Gastrocnemius medialis (tissue), 4 donors: ENCODE measurements at places on chromosomes 16 and 17.

GRCh38 chr17:1820528-1821252 is 9.0 kb downstream of the SMYD4 start:
- peaks cover 13% of the 10 kb centered on the region for H3K36me3 ChIP-seq
- DNase-seq = no peak
- H3K4me1 ChIP-seq = peaks cover 6% of the 10 kb centered on the region
- no peak overlapping the region for H3K27ac ChIP-seq

GRCh38 chr16:28110479-28110878 is 47.0 kb upstream of the GSG1L start:
- peaks cover 80% of the 10 kb centered on the region for H3K36me3 ChIP-seq
- no peaks in the 10 kb centered on the region for H3K27me3 ChIP-seq

DNA sequence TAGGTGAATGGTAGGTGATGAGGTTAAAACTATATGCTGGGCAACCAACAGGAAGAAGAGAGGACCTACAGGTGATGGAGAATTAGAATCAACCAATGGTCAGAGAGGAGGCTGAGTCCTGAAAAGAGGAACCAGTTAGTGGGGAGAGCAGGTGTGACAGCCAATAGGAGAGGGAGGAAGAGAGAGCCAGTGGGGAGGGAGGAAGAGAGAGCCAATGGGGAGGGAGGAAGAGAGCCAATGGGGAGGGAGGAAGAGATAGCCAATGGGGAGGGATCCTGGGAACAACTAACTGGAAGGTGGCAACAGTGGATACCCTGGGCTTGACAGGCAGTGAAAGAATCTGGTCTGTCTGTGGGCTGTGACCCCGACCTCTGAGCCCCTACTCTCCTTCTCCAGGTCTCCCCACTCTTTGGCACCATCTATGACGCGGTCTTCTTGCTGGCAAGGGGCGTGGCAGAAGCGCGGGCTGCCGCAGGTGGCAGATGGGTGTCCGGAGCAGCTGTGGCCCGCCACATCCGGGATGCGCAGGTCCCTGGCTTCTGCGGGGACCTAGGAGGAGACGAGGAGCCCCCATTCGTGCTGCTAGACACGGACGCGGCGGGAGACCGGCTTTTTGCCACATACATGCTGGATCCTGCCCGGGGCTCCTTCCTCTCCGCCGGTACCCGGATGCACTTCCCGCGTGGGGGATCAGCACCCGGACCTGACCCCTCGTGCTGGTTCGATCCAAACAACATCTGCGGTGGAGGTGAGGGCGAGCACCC is 3.7 kb downstream of the GUCY2D start:
- H3K4me3 ChIP-seq = no peak overlapping the region
- no peaks in the 10 kb centered on the region for H3K36me3 ChIP-seq
- H3K4me1 ChIP-seq = no peaks in the 10 kb centered on the region
- H3K27me3 ChIP-seq = peaks cover 32% of the 10 kb centered on the region

GRCh38 chr16:68427649-68428303 is 20.5 kb downstream of the SMPD3 start:
- no peaks in the 10 kb centered on the region for H3K36me3 ChIP-seq
- H3K4me1 ChIP-seq = no peaks in the 10 kb centered on the region
- DNase-seq = no peak
- H3K4me3 ChIP-seq = no peak overlapping the region
- H3K27me3 ChIP-seq = no peaks in the 10 kb centered on the region

DNA sequence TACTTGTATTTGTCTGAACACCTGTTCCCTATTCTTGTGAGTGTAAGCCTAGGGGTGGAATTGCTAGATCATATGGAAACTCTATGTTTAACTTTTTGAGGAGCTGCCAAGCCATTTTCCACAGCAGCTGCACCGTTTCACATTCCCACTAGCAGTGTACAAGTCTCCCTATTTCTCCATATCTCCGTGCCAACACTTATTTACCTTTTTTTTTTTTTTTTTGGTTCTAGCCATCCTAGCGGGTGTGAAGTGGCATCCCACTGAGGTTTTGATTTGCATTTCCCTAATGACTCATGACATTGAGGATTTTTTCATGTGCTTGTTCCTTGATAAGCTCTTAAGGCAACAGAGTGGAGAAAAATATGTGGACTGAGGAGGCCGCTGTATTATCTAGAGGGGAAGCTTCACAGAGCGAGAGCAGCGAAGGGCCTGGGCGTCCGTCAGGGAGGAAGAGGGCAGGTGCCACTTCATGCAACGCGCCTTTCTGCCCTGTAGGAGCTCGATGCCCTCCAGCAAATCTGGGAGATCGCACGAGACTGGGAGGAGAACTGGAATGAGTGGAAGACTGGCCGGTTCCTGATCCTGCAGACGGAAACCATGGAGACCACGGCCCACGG is 50.0 kb downstream of the DNAH2 start:
- H3K4me3 ChIP-seq = no peak overlapping the region
- no peak overlapping the region for H3K27ac ChIP-seq
- no peaks in the 10 kb centered on the region for H3K36me3 ChIP-seq
- H3K4me1 ChIP-seq = no peaks in the 10 kb centered on the region

GRCh38 chr17:70059071-70059470 is 16.0 kb upstream of the KCNJ16 start:
- no peak overlapping the region for H3K27ac ChIP-seq
- no peak for DNase-seq
- no peaks in the 10 kb centered on the region for H3K36me3 ChIP-seq
- H3K4me3 ChIP-seq = no peak overlapping the region

GRCh38 chr16:27792486-27793248 is 242.7 kb downstream of the KATNIP start:
- no peak overlapping the region for H3K4me3 ChIP-seq
- H3K4me1 ChIP-seq = no peaks in the 10 kb centered on the region
- no peaks in the 10 kb centered on the region for H3K27me3 ChIP-seq
- H3K36me3 ChIP-seq = no peaks in the 10 kb centered on the region
- no peak overlapping the region for H3K27ac ChIP-seq
- DNase-seq = no peak

DNA sequence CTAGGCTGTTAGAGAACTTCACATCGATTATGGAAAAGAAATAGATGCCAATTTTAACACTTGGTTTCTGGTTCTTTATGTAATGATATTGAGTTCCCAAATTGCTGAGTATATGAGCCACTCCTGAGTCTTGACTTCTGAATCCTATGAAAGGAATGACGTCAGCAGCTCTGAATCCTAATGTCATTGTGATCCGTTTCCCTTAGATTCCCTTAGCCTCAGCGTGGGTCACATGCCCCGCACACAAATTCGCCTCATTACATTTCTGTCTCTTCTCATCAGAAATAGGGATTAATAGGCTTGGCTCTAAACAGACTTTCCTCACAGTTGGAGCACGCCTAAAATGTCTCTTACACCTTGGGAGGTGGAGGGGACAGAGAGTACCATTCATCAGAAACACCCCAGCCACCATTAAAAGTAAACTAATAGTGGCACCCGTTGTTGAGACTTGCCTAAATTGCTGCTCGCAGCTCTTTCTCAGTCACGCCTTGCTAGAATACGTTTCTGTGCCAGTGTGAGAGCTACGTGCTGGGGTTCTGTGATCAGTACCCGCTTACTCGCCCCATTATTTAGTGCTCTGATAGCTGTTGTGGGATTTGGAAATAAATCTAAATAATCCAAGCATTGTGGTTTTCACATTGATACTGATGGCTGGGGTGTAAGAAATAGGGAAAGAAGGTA is 7.1 kb downstream of the MRM3 start:
- DNase-seq = no peak
- no peaks in the 10 kb centered on the region for H3K27me3 ChIP-seq
- H3K36me3 ChIP-seq = no peaks in the 10 kb centered on the region
- no peak overlapping the region for H3K4me3 ChIP-seq
- no peak overlapping the region for H3K27ac ChIP-seq
- peaks cover 2% of the 10 kb centered on the region for H3K4me1 ChIP-seq
